Left kidney (tissue), 8 donors: ENCODE measurements at places on chromosomes 6 and 20. TPM values are rescaled to one million over a fixed set of nuclear protein-coding genes. Genes with fewer than 3 reads are reported as not detected.
A peak's percentile ranks its signal among the peaks of the same experiment; 100 is the strongest.

Gene HLA-DQA1
- polyA plus RNA-seq = 3.3 TPM

Gene ZSCAN12
- 17.0 TPM for polyA plus RNA-seq

Gene ROMO1
- polyA plus RNA-seq = 48.5 TPM

Gene NXT1
- polyA plus RNA-seq = 17.2 TPM

Gene TMEM14A
- polyA plus RNA-seq = 42.1 TPM

Gene ADGRF5
- polyA plus RNA-seq = 25.5 TPM

DNA sequence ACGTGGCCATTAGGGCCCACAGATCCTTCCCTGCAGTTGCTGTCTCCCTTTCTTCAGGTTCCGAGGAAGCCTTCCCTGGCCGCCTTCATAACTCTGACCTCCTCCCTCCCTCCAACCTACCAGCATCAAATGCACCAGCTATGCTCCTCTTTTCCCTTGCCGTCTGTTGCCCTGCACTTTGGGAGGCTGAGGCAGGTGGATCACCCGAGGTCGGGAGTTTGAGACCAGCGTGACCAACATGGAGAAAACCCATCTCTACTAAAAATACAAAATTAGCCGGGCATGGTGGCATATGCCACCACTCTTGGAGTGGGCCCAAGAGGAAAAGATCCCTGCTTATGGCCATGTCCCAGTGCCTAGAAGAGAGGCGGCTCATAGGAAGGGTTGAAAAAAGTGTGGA lies 31.8 kb downstream of the RNASET2 start:
- DNase-seq = no peak

DNA sequence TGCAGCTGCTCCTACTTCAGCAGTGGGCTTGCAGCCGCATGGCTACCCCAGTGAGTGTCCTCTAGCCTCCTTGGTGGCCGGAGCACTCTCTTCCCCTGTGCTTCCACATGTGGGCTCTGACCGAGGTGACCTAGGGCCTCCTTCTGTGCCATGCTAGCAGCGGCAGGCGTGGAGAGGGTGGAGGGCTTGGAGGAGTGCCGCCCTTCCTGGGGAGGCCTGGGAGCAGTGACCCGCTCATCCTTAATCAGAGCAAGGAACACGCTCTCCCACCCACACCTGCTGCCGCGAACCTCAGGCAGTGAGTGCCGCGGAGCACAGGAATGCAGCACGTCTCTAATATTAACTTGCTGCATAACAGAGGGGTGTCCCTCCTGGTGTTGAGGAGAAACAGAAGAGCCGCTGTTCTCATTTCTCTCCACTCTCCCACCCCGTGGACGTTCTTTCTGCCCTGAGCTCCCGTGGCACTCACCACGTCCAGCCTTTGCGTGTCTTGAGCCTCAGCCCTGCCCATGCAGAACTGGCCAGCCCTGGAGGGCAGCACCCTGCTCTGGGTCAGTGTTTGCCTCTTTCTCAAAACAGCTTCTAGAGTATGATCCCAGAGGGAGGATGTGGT lies 31.9 kb downstream of the DUSP22 start:
- no peak for DNase-seq

- no peak for DNase-seq
These were observed 180.9 kb downstream of the SAMD5 start for GRCh38 chr6:147689398-147689797.

- no peak for DNase-seq
These were observed 53.0 kb downstream of the MYH7B start for GRCh38 chr20:35008411-35009342.

- no peak for DNase-seq
These were observed 45.5 kb upstream of the NXT1 start for GRCh38 chr20:23305098-23305497.

DNA sequence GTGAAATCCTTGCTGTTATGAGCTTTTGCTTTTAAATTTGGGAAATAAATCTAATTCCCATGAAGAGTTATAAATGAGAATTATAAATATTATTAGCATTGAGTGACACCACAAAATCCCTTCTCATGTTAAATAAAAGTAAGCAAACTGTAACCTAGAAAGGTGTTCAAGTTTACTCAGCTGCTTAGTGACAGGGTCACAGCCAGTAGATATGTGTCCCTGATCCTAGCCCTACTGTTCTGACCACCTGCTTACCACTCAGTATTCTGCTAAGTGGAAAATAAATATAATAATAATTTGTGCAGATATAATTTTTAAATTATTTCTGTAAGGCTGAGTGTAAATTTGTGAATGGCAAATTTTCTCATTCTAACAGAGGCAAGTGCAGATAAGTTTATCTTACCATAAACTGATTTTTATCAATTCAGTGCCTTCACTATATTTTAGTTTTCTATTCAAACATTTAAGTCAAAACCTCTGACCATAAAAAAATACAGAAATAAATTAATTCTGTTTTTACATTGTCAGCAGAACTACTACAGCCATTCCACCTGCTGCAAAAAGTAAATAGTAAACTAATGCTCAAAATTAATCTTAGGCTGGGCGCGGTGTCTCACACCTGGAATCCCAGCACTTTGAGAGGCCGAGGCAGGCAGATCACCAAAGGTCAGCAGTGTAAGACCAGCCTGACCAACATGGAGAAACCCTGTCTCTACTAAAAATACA lies 118.2 kb downstream of the TENT5A start:
- no peak for DNase-seq

- no peak for DNase-seq
These were observed 11.3 kb downstream of the SIRPA start for GRCh38 chr20:1906361-1907051.

DNA sequence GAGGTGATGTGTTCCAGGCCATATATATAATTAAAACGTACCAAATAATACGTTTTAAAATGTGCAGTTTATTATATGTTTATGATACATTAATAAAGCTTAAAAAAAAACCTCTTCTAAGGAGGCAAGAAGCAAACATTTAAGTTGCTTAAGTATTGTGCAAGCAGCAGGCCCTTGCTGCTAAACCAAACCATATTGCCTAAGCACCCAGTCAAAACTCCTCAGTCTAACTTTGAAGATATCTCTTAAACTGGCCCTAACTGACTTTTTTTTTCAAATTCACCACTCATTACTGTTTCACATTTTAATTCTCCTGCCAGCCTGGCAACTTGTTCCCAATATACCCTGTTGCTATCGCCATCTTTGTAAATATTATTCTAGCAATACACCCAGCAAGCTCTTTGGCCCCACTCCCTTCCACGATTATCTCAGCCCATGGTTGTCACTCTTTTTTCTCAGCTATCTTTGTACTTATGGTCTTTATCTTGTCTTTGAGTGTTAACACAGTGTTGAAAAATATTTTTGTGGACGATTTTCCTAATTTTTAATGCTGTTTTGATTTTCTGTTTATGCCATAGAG lies 60.9 kb downstream of the C6orf58 start:
- no peak for DNase-seq

DNA sequence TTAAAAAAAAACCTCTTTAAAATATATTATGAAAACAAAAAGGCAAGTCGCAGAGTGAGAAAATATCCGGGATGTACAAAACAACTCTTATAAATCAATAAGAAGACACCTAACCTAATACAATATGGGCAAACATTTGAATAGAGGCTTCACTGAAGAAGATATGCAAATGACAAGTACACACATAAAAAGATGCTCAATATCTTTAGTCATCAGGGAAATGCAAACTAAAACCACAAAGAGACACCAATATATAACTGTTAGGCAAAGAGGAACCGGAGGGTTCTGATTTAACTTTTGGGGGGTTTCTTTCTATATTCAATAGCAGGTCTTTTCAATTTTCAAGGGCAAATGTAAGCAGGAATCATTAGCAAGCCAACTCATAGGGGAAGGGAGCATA lies 480.7 kb upstream of the SPTLC3 start:
- no peak for DNase-seq

DNA sequence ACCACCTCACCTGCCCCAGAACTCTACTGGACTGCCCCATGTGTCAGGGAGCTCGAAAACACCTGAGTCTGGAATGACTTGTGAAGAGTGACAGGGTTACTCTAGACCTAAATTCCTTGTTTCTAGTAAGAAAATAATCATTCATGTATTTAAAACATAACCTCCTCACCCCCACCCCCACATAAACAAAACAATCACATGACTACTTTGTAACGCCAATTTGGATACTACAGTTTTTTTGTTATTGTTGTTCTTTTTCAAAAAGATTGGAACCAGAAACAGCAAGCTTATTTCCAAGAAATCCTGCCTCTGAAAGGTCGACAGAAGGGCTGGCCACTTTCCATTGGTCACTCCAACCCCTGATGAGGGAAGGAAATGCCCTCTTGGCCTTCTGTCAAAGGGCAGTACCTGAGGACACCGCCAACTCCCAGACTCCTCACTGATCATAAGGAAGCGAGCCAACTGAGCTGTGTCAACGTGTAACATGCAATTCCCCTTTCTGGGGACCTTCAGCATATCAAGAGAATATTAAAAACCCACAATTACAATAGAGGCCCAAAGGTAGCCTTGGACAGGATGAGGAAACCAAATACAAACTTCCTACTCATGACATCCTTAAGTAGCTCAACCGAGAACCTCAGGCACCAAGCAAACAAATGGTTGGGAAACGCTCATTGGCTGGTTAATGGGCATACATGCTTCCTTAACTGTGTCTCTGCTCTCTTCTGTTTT lies 2.6 kb downstream of the MCUR1 start:
- DNase-seq = no peak

DNA sequence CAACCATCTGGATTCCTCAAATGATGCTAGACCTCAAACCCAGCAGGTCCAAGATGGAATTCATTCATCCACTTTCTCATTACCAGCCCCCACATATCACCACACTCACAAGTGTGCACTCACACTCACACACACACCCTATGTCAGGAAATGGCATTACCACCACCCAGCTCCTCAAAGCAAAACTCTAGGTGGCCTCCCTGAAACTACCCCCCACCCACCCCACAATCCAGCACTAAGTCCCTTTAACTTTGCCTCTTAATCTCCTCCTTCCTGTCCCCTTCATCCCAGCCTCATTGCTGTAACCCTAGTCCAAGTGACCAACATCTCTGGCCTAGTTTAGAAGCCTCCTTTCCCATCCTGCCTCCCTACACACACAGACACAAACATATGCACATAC lies 109.4 kb downstream of the TNFAIP3 start:
- DNase-seq = no peak

DNA sequence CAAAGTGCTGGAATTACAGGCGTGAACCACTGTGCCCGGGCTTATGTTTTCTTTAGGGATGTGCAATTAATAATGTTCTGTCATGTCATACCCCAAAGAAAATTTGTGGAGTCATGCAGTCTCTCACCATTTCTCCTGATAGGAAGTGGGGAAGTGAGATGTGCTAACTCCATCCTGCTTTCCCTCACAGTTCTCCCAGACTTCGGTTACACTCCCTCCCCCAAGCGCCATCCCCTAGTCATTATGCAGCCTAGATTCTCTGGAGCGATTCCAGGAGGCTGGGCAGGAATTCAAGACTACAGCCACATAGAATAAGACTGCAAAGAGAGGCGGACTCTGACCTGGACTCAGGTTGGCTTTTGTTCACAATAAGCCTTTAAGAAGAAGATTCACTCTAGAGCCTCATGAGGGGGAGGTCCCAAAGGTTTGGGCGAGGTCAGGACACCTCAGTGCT lies 271.4 kb downstream of the ALDH8A1 start:
- peak; percentile 71 for DNase-seq

DNA sequence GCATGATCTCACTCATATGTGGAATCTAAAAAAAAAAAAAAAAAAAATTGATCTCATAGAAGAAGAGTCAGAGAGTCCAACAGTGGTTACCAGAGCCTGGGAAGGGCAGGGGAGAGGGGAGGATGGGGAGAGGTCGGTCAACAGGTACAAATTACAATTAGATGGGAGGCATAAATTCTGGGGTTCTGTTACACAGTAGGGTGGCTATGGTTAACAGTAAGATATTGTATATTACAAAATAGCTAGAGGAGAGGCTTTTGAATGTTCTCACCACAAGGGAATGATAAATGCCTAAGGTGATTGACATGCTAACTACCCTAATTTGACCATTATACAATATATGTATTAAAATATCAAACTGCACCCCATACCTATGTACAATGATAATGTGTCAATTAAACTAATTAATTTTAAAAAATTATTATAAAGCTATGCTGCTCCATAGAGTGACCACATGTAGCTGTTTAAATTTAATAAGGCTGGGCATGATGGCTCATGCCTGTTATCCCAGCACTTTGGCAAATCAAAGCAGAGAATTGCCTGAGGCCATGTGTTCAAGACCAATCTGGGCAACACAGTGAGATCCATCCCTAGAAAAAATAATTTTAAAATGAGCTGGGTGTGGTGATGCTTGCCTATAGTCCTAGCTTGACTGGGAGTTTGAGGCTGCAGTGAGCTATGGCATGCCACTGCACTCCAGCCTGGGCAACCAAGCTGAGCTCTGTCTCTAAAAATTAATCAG lies 70.9 kb downstream of the SNX5 start:
- no peak for DNase-seq

- DNase-seq = no peak
These were observed 2.3 kb upstream of the ZNF165 start for GRCh38 chr6:28078050-28078449.
